ENCODE measurements at places on chromosomes 5 and 9. TPM values are rescaled to one million over a fixed set of nuclear protein-coding genes. Genes with fewer than 3 reads are reported as not detected.

DNA sequence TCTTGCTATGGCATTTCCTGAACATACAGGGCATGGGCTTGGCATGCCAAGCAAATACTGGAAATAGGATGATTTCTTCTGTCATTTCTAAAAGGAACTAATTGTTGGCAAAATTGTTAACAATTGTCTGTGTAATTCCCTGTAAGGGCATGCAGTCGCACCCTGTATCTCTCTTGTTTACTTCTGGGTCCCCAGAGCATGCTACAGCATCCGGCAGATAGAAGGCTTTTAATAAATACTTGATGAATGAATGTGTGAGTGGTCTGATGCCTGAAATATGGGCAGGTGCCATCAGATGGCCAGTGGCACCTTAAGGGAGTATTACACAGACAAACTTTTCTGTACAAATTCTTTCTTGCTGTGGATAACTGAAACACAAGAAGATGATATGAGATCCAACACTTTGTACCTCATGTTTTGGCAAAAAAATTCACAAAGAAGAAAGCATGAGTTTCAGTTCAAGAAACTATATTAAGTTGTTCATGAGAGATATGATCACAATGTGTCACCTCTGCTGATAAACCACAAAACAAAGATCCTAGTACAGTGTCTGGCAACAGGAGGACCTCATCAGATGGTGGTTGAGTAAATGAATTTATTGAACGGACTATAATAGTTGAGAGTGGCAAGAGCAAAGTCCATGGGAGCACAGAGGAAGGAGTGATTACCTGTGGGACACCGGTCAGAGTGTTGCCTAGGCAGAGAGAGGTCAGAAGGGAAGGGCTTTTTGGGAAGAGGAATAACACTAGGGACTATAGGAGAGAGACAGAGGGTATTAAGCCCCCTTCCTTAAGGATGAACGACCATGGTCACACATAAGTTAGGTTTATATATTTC, 194.2 kb downstream of the ATP10B start:
- no peak for DNase-seq

DNA sequence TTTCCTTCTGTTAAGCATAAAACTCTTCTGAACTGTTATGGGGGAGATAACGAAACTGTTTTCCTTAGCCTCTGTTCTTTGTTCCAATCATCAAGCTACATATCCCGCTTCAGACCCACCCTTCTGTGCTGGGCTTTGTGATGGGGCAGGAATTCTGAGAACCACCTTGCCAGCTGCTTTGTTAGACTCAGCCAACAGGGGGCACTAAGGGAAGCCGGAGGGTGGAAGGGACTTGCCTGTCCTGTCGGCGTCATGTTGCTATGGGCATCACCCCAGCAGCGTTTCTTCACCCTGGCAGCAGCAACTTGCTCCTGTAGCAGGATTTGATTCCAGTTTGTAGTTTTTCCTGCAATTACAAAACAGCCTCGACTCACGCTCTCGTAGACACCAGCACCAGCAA, 169.1 kb downstream of the CAAP1 start:
- peak; percentile 6 for DNase-seq

- peak; percentile 47 for DNase-seq
Measured at GRCh38 chr9:121073038-121073437, 1.7 kb upstream of the CNTRL start.

DNA sequence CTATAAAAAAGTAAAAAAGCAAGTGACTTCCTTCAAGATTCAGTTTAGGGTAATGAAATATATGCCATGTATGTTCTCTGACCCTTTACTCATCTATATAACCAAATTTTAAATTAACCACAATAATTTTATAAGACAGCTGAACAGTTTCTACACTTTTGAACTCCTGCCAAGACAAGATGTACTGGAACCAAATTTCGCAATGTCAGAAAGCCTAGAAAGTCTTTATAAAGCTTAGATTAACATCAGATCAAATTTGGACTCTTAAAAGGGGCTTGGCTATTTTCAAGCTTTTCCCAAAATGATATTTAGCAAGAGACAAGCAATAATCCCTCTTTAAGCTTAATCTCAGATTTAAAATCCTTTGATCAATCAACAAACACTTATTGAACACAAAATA, 362.6 kb downstream of the PTPRD start:
- no peak for DNase-seq

GRCh38 chr9:94086486-94087345, 2.5 kb downstream of the PTPDC1 start:
- DNase-seq = peak; percentile 72

The C9orf153 gene
- total RNA-seq = not detected

The CDKN2AIPNL gene
- 18.1 TPM for total RNA-seq

- no peak for DNase-seq
Measured at GRCh38 chr9:89986190-89986589, 381.4 kb downstream of the GADD45G start.

DNA sequence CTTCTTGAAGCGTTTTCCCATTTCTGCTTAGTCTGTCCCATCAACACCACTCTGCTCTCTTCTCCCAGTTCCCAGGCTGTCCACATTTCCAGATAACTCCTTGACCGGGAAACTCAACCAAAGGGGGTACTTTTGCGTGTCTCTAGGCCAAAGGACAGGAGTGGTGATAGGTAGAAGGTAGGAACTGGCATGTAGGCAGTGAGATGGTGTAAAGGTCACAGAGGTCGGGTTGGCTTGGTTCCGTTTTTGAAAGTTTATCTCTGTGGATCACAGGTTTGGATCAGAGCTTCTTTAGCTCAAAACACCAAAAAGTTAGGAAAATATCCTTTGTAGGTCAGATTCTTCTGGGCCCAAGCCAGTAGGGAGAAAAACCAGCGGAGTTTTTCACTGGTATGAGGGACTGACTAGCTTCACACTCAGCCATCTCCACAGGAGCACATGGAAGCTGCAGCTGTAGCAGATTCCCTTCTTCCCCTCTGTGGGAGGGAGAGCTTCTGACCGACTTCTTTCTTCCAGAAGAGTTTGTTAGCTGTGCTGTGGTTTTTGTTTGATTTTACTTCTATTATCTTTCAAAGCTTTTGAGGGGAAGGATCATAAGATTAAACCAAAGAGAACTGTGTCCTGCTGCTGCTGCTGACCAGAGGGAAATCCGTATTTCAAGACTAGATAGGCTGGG, 98.4 kb upstream of the DMRT1 start:
- DNase-seq = no peak

DNA sequence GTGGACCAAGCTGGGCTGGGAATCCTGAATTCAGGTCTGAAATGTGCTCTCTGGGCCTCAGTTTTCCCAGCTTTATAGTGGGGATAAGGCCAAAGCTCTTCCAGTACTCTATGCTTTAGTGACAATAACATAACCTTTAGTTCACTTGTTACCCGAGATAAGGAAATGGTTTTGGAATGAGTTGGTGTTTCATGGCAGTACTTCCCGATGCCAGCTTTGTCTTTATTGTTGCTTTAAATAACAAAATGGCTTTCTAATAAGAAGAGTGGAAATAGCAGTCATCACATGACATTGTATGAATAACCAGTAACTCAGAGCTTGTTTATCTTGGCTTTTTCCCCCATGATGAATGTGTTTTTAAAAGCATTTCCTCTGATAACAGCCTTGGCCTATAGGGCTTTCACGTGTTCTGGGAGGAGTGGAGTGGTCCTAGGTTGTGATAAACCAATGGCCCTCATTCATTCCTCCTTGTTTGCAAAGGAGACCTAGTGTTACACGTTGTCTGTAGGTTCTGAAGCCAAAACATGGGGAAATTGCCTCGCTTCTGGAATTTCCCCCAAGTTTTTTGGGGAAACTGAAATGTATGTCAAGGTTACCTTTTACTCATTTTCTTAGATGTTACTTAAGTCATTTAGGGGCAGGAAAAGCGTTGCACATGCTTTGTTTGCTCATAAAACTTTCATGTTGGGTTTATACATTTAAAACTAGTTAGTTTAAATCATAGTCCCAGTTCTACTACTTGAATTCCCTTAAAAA, 53.7 kb downstream of the ZNF618 start:
- DNase-seq = peak; percentile 87

The ZNF622 gene
- total RNA-seq = 66.4 TPM

- DNase-seq = no peak
Measured at GRCh38 chr5:125321654-125322053, 575.2 kb upstream of the ZNF608 start.

GRCh38 chr9:77597057-77597456, 51.1 kb downstream of the GNA14 start:
- no peak for DNase-seq

GRCh38 chr5:168332042-168332441, 40.6 kb downstream of the WWC1 start:
- no peak for DNase-seq

The ELOVL7 gene
- 0.18 TPM for total RNA-seq

GRCh38 chr9:111429175-111429574, 55.0 kb downstream of the ECPAS start:
- peak; percentile 43 for DNase-seq

GRCh38 chr5:39998518-39998917, 573.7 kb upstream of the DAB2 start:
- DNase-seq = no peak

DNA sequence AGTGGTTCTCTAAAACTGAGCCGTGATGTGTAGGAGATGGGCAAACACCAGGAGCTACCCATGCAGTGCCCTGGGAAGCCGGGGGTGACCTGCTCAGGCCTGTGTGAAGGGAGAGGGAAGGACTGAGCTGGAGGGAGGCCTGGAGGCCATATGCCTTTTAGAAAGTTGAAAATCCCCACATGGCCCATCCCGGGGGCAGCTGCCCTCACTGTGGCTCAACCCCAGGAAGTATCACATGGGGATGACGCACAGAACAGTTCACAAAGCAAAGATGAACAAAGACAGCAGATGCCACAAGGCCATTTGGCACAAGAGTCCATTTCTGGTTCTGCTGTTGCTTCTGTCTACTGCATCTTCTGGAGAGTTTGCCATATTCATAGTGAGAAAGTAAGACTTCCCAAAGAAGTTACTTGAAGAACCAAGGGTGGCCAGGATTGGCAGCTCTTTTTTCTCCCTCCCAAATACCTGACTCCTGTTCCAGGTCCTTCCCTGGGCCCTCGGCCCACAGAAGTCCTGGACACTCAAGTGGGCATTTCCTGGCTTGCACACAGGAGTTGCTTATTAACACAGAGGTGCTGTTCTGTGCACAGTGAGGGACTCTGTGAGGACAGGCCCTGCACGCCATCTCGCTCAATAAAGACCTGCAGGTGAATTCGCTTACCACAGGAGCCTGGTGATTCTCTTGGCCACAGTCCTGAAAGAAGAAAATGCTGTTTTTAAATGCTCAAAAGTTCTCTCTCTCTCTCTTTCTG, 25.1 kb downstream of the ACSL6 start:
- DNase-seq = peak; percentile 4

- no peak for DNase-seq
Measured at GRCh38 chr5:172481011-172481800, 26.9 kb upstream of the SH3PXD2B start.

The PSMB7 gene
- 369 TPM for total RNA-seq

DNA sequence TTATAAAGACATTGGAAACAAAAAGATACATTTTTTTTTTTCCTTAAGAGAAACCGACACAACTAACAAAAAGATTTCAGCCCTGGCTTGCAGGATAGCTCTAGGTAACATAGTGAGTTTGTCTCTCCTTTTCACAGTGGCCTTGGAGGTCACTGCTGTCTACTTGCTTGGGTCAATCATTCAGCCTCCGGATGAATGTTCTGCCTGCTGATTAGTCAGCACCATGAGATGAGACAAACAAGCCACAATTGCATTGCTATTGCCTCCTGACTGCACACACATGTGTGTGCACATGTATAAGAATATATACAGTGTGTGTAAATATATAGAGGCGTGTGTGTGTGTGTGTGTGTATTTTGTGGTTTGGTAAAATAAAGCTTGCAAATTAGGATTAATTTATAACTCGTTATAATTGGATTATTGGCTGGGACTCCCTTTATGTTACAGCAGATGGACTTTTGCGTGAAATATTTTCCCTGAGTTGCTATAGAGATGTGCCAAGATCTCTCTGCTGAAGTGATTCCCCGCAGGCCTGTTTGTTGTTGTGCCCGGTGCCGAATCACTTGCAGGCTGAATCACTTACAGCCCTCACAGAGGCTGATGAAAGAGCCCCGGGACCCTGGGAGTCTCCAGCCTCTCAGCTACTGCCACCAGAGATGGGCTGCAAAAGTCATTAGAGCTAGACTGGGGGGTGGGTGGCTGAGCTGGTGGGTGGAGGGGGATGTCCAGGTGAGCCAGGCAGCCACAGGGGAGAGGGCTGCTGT, 161.2 kb downstream of the FGF18 start:
- peak; percentile 52 for DNase-seq

DNA sequence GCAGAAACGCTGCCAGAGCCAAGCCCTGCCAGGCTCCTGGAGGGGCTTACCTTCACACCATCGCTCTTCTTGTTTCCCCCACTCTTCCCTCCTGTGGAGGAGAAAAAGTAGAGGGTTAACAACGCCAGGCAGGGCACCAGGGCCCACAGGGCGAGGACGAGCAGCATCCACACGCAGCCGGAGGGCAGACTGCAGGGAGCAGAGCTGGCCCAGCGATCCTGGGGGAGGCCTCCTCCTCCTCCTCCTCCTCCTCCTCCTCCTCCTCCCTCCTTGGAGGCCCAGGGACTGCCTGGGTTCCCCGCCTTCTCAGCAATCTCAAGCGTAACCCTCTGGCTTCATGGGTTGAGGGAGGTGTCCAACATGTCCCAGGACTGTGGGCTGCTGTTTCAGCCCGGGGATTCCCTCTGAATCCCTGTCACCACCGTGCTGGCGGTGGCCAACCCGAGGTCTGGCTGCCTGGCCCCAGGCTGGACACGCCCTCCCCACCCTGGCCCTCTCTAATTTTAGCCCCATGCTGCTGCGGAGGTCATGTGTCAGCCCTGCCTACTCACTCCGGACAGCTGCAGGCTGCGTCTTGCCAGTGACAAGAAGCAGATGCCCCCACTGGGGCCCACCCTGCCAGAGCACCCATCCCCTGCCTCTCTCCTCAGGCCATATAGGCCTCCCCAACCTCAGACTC, 44.3 kb downstream of the CAMK2A start:
- DNase-seq = peak; percentile 28

DNA sequence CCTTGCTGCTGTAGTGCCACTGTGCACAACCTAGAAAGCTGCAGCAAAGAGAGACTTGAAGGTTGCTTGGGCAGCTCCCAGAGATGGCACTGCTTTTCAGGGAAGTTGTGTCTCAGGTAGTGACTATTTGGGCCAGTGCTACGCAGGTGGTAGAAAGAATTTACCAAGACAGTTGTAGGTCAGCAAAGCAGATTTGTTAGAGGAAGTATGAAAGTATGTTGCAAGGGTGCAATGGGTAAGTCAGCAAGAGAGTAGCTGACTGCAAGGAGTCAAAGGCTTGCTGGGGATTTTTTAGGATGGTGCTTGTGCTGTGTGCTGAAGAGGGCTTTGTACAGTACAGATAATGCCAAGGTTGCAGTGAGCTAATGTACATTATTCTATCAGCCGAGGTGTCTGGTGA, 33.5 kb upstream of the SPARC start:
- no peak for DNase-seq

- DNase-seq = peak; percentile 25
Measured at GRCh38 chr5:167790462-167791260, 500.8 kb upstream of the WWC1 start.
